ENCODE measurements at places on chromosomes 2 and 18.

- no peak for DNase-seq
Observed at GRCh38 chr2:35873921-35874320, 481.7 kb upstream of the CRIM1 start.

DNA sequence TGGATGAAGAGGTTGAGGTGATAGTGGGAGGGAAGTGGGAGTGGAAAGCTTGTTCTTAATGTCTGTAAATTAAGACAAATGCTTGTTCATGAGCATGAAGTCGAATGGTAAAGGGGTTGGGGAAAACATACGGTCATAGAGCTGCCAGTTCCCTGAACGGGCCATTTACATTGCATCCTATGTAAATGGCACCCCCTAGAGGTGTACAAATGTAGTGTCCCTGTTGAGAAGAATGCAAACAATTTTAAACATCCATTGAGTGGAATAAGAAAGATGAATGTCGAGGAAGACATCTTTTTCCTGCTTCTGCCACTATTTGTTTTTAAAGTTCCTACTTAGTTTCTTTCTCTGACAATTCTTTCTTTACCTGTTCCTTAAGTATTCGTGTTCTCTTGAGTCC is 155.7 kb downstream of the RDH14 start:
- no peak for DNase-seq

DNA sequence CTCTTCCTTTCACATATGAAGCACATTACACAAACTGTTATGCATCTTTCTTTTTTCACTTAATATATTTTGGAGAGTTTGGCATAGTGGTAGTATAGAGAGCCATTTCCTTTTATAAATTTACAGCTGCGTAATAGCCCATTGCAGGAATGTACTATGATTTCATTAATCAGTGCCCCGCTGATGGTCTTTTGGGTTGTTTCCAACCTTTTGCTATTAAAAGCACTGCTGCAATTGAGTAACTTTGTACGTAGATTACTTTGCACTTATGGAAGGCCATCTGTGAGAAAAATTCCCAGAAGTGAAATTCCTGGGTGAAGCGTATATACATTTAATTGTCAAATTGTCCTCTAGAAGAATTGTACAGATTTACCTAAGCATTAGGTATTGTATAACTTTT is 565.3 kb upstream of the ZNF804A start:
- DNase-seq, result no peak

- no peak for DNase-seq
Observed at GRCh38 chr18:68803356-68803755, 5.5 kb downstream of the CCDC102B start.

DNA sequence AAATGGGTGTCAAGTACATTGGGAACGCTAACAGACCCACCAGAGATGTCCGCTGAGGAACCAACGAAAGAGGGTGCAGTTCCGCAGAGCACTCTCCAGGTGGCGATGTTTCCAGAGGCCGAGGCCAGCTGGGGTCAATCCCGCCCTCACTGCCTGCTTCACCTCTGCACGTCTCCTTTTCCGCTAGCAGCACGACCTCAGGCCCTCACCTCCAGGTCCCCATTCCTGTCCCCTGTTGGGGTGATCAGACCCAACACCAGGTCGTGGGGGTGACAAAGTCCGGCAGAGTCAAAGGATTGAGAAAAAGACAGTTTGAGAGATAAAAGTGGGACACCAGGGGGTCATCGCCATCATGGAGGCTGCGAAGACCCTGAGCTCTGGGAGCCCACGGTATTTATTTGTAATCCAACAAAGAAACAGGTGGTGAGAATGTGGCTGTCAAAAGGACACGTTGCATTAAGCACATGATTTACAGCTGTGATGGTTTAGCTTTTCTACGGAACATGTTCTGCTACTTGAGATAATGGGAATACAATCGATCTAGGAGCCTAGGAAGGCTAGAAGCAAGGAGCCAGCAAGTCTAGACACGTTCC is 27.3 kb downstream of the ZAP70 start:
- no peak for DNase-seq

DNA sequence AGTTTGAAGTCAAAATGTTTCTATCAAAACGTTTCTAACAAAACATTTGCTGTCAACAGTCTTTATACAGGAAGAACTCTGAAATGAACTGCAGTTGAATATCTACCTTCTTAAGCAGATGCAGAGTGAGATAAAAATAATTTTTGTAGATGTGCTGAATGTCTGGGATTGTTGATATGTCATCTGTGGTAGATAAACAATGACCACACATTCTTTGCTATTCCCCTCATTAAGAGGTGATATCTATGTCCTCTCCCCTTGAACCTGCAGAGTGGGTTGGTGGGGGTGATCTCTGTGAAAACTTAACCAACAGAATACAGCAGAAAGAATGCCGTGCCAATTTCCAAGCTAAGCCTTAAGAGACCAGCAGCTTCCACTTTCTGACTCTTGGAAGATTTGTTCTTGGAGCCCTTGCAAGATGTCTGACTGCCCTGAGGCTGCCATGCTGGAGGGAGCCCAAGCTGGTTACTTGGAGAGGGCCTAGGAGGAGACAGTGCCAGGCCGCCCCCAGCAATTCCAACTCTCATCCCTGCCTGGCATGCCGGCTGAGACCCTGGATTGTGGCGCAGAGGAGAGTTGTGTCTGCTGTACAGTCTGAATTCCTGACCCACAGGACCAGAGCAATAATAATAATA is 80.8 kb downstream of the COLEC12 start:
- no peak for DNase-seq

- DNase-seq, result no peak
Observed at GRCh38 chr18:75656035-75656434, 228.5 kb upstream of the SMIM21 start.

- no peak for DNase-seq
Observed at GRCh38 chr2:150047620-150048222, 439.7 kb downstream of the RND3 start.

DNA sequence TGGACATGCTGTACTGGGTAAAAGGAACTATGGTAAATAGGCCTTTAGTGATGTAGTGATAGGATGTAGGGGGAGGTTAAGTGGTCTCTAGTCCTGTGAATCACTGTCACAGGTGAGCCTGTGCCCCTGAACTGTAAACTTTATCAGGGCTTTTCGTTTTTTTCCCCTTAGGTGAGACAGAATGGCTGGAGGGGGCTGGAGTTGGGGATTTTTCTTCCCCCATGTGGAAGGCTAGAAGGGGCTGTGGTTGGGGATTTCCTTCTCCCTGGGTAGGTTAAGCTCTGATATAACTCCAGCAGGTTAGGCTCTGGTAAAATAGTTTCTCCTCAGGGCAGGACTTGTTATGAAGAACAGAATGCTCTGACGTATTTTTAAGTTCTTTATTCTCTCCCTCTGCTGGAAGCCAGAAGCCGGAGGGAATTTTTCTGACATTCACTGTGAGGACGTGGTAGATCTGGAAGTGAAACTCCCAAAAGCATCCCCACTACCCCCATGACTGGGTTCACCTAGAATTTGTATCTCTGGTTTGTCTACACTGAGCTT is 28.5 kb downstream of the PIKFYVE start:
- DNase-seq, result no peak

DNA sequence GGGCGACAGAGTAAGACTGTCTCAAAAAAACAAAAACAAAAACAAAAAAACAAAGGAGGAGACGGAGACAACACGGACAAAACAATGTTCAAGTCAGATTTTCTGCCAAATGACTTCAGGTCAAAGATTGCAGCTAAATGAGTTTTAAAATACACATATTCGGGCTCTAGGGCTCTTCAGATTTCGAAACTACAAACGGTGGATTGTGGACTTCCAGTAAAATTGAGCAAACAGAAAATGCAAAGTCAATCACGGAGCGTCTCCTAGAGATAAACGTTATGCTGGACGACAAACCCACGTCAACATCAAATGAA is 558 bp downstream of the MRPS5 start:
- no peak for DNase-seq

DNA sequence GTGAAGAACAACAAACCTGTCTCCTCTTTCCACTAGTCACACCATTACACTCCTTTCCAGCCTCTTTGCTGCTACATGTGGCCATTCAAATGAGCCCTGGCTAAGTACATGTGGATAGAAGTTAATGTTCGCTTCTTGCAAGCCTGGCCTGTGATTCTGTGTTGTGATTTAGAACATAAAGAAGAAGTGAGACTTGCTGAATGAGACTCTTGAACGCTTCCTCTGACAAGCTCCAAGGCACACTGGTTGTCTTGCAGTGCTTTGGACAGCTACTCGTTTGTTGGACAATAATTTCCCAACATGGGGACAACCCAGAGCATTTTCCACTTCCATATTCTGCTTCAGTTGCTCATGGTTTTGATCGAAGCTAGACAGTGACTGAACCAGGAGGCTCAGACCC is 57.3 kb downstream of the CCDC74A start:
- no peak for DNase-seq

- DNase-seq, result no peak
Observed at GRCh38 chr2:40105593-40105992, 326.5 kb upstream of the THUMPD2 start.

GRCh38 chr2:150441784-150442183 is 45.7 kb downstream of the RND3 start:
- no peak for DNase-seq

GRCh38 chr2:220946552-220946951 is 625.6 kb downstream of the EPHA4 start:
- DNase-seq, result no peak

GRCh38 chr2:29573147-29573546 is 348.2 kb downstream of the ALK start:
- DNase-seq, result no peak

DNA sequence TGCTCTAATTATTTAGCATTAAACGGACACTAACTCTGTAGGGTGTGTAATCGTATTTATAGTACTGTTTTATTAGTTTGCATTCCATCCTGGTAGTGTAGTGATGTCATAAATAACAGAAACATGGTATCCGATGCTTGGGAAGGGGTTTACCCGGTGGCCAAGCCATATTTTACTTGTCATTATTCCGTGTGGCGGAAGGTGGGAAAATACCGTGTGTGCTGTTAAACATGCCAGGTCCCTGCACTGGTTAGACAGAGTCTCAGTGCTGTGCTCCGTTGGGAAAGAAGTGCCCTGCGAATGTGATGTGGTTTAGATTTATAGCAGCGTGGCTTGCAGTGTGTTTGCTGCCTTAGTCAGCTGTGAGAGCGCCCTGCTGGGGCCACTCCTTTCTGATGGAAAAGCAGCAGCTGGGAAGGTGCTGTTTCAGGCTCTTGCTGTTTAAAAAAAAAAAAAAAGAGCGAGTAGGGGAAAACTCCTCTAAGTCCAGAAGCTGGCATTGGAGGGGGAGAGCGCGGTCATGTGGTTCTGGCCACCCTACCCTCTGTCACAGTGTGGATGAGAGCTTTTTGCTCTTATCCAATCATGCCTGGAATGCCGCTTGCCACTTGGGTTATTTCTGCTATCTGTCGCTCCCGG is 211.0 kb downstream of the NEDD4L start:
- DNase-seq, result no peak

GRCh38 chr2:238164906-238165287 is 6.1 kb downstream of the ERFE start:
- no peak for DNase-seq

DNA sequence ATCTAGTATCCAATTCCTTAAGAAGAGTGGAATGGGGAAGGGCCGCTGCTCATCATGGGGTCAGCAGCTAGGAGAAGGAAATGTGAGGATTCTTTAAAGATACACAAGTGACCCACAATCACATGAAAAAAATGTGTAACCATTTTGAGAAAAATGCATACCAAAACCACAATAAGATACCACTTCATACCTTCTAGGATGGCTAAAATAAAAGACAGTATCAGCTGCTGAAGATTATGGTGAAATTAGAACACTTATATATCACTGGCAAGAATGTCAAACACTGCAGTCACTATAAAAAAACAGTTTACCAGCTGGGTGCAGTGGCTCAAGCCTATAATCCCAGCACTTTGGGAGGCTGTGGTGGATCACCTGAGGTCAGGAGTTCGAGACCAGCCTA is 67.9 kb downstream of the C2orf74 start:
- no peak for DNase-seq

DNA sequence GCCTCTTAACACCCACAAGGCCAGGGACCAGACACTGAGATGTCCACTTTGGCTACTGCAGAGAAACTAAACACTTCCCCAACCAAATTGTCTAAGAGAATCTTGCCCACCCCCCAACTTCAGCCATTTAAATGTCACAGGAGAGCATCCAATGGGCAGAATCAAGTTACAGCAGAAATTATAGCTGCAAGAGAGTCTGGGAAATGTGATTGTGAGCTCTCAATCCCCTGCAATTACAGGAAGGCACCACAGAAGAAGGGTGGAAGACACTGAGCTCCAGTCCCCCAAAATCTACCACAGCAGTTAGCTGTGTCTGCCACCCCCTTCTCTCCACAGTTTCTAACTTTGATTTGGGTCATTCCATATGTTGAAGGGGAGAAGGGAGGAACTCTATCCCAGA is 103.5 kb upstream of the ATL2 start:
- no peak for DNase-seq

- no peak for DNase-seq
Observed at GRCh38 chr2:5254791-5255332, 437.3 kb upstream of the SOX11 start.

DNA sequence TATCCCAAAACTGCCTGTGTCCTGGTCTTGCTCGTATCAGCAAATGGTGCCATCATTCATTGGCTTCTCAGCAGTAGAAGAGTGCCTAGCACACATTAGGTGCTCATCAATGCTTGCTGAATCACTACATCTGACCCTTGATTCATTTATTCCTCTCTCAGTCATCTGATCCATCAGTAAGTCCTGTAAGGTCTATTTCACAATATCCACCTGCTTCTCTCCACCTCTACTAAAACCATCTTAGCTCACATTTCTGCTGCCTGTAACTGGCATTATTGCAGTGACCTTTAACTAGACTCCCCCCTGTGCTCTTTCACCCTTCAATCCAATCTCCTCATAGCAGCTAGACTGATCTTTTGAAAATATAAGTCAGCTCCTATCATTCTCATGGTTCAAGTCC is 387.6 kb upstream of the SPRED2 start:
- no peak for DNase-seq

GRCh38 chr2:54810246-54810645 is 86.8 kb downstream of the EML6 start:
- no peak for DNase-seq

DNA sequence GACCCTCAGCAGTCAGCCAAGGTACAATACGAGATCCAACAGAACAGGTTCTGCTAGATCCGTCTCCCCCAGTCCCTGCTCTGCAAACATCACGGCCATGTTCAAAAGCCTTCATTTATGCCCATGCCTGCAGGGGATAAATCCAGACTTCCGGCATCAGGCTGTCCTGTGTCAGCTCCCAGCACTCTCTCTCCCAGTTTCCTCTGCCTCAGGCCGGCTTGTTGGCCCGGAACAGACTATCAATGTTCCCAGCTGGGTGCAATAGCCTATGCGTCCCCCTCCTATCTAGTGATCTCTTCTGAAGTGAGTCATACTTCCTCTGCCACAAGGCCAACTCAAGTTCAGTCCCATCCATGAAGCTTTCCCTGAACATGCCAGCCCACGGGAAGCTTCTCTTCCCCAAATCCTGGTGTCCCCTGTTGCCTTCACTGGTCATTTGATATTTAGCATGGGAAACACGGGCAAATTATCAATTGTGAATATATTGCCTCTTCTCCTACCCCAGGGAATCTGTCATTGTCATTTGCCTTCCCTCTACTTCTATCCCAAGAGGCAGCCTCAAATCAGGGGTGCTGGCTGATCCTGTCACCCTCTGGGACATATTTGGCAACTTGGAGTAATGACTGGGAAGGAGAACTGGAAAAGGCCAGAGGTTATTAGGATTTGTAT is 51.1 kb downstream of the CAPN13 start:
- DNase-seq, result no peak

GRCh38 chr2:11520092-11520693 is 13.7 kb upstream of the GREB1 start:
- DNase-seq, result no peak
